ENCODE measurements at places on chromosomes 3 and 15.
A peak's percentile ranks its signal among the peaks of the same experiment; 100 is the strongest.

- H3K27me3 ChIP-seq = no peaks in the 10 kb centered on the region
- no peak for DNase-seq
- no peak overlapping the region for H3K4me3 ChIP-seq
- H3K27ac ChIP-seq = peak overlapping the region; percentile 21
- H3K4me1 ChIP-seq = peaks cover 37% of the 10 kb centered on the region
These were observed 2.7 kb downstream of the RBM6 start for GRCh38 chr3:49942651-49943050.

GRCh38 chr3:64214381-64215018 is 10.8 kb downstream of the PRICKLE2 start:
- no peak overlapping the region for H3K4me3 ChIP-seq
- no peaks in the 10 kb centered on the region for H3K36me3 ChIP-seq
- no peaks in the 10 kb centered on the region for H3K4me1 ChIP-seq
- no peak overlapping the region for H3K27ac ChIP-seq
- peaks cover 2% of the 10 kb centered on the region for H3K27me3 ChIP-seq

GRCh38 chr3:50124800-50125178 is 30.3 kb upstream of the SEMA3F start:
- no peak overlapping the region for H3K27ac ChIP-seq
- DNase-seq = no peak
- no peaks in the 10 kb centered on the region for H3K4me1 ChIP-seq
- H3K4me3 ChIP-seq = no peak overlapping the region

GRCh38 chr3:192408647-192409200 is 318.6 kb downstream of the FGF12 start:
- peak overlapping the region; percentile 34 for H3K4me3 ChIP-seq
- DNase-seq = no peak
- H3K27ac ChIP-seq = no peak overlapping the region

DNA sequence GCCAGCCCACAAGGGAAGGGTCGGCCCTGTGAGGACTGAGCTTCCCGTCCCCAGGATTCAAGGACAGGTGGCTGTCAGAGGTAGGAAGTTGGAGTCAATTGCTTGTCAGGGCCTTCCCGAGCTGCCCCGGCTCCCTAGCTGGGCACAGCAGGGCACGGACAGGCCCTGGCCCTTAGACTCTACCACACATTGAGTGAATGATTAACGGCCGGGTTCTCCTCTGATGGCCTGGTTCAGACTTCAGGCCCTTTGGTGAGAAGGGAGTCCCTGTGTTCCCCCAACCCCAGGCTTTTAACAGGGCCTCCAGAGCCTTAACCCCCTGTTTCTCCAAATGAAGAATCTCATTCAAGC is 16.4 kb upstream of the FGD5 start:
- H3K27ac ChIP-seq = no peak overlapping the region
- peaks cover 40% of the 10 kb centered on the region for H3K4me1 ChIP-seq
- no peaks in the 10 kb centered on the region for H3K36me3 ChIP-seq
- H3K4me3 ChIP-seq = no peak overlapping the region

DNA sequence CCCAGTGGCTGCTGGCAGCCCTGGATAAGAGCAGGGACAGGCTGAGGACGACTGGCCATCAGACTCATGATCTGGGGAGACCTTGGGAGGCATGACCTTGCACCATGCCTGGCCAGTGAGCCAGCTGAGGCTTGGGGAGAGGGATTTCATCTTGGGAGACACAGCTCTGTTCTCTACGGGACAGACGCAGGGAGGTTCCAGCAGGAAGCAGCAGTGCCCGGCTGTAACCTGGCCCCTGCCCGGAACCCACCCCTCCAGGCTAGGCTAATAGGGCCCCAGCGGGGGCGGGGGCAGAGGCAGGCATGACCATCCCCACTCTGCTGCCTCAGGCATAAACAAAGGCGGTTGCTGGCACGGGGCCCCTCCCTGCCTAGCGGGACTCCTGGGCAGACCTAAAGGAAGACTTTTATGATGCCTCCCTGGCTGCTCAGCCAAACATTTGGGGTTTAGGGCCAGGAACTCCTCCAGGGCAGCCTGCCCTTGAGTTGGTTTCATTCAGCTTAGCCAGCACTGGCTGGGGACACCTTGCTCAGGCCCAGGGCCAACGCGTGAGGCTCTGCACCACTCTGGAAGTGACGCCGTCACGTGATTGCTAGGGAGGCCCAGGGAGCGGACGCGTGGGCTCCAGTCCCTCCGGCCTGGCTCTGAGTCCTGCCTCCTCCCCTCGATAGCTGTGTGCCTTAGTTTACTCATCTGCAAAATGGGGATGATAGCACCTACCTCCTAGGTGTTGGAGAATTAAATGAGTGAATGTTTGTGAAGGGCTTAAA is 27.6 kb downstream of the HDAC11 start:
- no peaks in the 10 kb centered on the region for H3K36me3 ChIP-seq
- H3K4me1 ChIP-seq = no peaks in the 10 kb centered on the region
- DNase-seq = no peak

DNA sequence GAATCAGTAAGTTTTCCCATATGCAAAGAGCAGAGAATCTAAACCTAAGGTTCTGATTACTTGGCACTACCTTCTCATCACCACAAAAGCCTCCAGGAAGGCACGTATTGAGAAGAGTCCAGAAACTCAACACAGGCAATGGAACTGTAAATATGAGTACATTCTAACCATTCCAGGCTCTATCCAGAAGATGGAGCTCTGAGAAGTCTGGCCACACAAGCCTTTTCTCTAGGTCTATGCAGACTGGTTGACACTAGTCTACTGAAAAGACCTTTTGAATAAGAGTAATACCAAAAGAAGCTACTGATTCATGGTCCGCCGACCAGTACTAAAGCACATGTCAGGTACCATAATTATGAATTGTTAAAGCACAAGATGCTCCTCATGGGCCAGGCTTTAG is 12.2 kb upstream of the NCKIPSD start:
- no peaks in the 10 kb centered on the region for H3K27me3 ChIP-seq
- H3K4me3 ChIP-seq = no peak overlapping the region
- peaks cover 46% of the 10 kb centered on the region for H3K36me3 ChIP-seq
- H3K27ac ChIP-seq = no peak overlapping the region
- peaks cover 11% of the 10 kb centered on the region for H3K4me1 ChIP-seq
- no peak for DNase-seq

DNA sequence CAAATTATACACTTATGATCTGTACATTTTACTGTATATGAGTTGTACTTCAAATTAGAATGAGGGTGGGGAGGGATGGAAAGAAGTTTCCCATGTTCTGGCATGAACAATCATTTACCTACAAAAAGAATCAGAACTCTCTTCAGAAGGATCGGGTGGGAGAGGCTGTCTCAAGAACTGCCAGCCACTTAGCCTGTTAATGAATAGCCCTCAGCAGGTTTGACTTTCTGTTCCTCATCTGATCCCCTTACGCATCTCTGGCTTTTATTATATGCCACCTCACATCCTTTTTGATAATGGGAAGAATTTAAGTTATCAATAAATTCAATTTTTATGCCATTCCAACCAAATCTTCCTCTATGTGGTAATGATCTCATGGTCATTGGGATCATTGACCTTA is 168.3 kb upstream of the TGFBR2 start:
- no peak overlapping the region for H3K4me3 ChIP-seq
- no peaks in the 10 kb centered on the region for H3K36me3 ChIP-seq
- peaks cover 16% of the 10 kb centered on the region for H3K4me1 ChIP-seq
- H3K27me3 ChIP-seq = no peaks in the 10 kb centered on the region
- H3K27ac ChIP-seq = no peak overlapping the region

GRCh38 chr15:31508656-31509055 is 182.0 kb downstream of the KLF13 start:
- DNase-seq = no peak
- H3K36me3 ChIP-seq = no peaks in the 10 kb centered on the region
- peaks cover 8% of the 10 kb centered on the region for H3K27me3 ChIP-seq
- no peak overlapping the region for H3K4me3 ChIP-seq

DNA sequence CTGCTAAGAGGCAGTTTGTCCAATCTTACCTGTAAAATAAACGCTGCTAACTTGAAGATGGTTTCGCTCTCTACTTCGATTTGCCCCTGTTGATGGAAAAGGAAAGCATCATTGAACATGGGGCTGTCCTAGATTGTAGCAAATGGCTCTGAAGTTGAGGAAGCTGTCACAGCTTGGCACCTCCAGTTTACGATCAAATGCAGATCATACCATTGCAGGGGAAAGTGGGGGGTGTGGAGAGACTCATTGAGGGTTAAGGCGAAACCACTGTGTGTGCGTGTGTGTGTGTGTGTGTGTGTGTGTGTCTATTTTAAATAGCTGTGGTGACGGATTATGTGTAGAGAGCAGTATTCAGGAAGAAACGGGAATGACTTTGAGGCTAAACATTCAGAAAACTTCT is 127.6 kb upstream of the LMOD3 start:
- peak overlapping the region; percentile 44 for H3K27ac ChIP-seq
- peaks cover 7% of the 10 kb centered on the region for H3K27me3 ChIP-seq
- H3K4me1 ChIP-seq = peaks cover 10% of the 10 kb centered on the region
- H3K4me3 ChIP-seq = peak overlapping the region; percentile 71
- H3K36me3 ChIP-seq = no peaks in the 10 kb centered on the region
- peak; percentile 72 for DNase-seq

DNA sequence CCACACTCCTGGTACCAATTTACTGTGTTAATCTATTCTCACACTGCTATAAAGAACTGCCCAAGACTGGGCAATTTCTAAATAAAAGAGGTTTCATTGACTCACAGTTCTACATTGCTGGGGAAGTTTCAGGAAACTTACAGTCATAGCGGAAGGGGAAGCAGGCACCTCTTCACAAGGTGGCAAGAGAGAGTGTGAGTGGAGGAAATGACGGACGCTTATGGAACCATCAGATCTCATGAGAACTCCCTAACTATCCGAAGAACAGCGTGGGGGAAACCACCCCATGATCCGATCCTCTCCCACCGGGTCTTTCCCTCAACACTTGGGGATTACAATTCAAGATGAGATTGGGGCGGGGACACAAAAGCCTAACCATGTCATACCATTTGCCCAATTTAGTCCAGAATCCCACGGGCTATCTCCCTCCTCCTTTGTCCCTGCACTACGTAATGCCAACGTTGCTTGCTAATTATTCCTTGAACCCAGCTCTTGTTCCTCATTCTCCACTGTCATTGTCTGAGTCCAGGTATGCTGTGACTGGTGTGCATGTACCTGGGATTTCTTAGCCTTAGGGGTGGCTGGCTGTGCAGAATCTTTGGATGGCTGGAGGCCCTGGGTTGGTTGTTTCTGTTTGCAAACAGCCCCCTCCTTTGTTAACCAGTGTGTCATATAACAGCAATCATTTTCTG is 3.4 kb downstream of the PIGZ start:
- H3K4me3 ChIP-seq = no peak overlapping the region
- H3K36me3 ChIP-seq = peaks cover 12% of the 10 kb centered on the region
- H3K4me1 ChIP-seq = peaks cover 9% of the 10 kb centered on the region
- DNase-seq = no peak

- no peaks in the 10 kb centered on the region for H3K27me3 ChIP-seq
- H3K4me3 ChIP-seq = no peak overlapping the region
- H3K36me3 ChIP-seq = no peaks in the 10 kb centered on the region
- H3K4me1 ChIP-seq = no peaks in the 10 kb centered on the region
- DNase-seq = no peak
These were observed 79.2 kb downstream of the CNTN3 start for GRCh38 chr3:74535281-74535680.

GRCh38 chr3:141228395-141228794 is 3.2 kb upstream of the PXYLP1 start:
- H3K27me3 ChIP-seq = peaks cover 25% of the 10 kb centered on the region
- H3K36me3 ChIP-seq = peaks cover 13% of the 10 kb centered on the region
- DNase-seq = no peak
- H3K4me3 ChIP-seq = no peak overlapping the region

- no peaks in the 10 kb centered on the region for H3K27me3 ChIP-seq
- no peak for DNase-seq
- peaks cover 45% of the 10 kb centered on the region for H3K4me1 ChIP-seq
- no peak overlapping the region for H3K4me3 ChIP-seq
- peaks cover 43% of the 10 kb centered on the region for H3K36me3 ChIP-seq
These were observed 3.2 kb downstream of the SENP7 start for GRCh38 chr3:101509811-101510210.

Measured in activated CD4-positive, alpha-beta memory T cell treated with anti-CD3 and anti-CD28 coated beads, Interleukin-2, amount 10 ng/mL, durations not matched to agents 7 days and 5 days (primary cell).